Epithelial cell of esophagus (primary cell): ENCODE measurements at places on chromosomes 1 and 21.

- no peak for DNase-seq
Measured at GRCh38 chr1:7250176-7250575, 464.9 kb downstream of the CAMTA1 start.

DNA sequence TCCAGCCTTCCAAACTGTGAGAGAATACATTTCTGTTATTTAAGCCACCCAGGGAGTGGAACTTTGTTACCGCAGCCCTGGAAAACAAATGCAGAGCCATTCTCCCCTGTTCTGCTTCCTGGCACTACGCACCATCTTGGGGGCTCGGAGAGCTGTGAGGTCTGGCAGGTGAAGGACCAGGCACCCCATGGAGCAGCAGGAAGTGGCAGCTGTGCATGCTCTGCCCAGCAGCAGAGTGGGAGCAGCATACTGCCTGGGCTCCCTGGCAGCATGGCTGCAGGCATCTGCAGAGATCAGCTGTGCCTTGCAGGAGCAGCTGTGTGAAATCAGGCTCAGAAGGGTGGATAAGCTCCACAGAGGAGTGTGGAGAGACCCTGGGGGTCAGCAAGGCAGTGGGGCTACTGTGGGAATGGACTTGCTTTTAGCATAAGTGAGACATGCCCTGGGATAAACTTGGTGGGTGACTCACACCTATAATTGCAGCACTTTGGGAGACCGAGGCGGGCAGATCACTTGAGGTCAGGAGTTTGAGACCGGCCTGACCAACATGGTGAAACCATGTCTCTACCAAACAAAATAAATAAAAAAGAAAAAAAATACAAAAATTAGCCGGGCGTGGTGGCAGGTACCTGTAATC, 17.7 kb upstream of the ZSCAN20 start:
- DNase-seq, result no peak

GRCh38 chr21:32102426-32102825, 176.4 kb downstream of the MIS18A start:
- no peak for DNase-seq

DNA sequence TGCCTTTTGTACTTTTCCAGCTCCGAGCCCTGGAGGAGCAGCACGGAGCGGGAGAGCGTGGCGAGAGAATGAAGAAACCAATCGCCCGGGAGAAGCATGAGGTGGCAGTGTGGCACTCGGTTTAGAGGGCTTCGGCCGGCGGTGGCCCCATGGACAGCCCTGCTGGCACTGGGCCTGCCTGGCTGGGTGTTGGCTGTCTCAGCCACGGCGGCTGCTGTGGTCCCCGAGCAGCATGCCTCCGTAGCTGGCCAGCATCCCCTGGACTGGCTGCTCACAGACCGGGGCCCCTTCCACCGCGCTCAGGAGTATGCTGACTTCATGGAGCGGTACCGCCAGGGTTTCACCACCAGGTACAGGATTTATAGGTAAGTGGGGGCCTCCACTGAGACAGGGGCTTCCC, 59.0 kb downstream of the BRINP2 start:
- DNase-seq, result no peak

DNA sequence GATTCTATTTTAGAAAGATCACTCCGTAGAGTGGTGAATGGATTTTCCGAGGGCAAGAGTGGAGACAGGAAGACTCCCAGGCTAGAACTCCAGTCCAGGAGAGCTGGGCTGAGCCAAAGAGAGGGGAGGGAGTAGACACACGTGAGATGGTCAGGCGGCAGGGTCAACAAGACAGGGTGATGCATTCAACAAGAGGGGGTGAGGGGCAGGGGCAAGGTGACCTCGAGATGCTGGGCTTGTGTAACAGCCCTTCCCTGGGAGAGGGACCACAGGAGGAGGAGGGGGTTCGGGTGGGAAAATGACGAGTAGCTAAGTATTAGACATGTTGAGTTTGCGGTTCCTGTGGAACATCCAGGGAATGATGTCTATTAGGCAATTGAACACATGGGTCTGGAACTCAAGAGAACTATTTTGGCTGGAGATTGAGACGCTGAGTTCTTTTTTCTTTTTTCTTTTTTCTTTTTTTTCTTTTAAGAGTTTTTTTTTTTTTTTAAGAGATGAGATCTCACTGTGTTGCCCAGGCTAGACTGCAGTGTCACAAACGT, 13.3 kb downstream of the RSPO1 start:
- DNase-seq, result no peak

DNA sequence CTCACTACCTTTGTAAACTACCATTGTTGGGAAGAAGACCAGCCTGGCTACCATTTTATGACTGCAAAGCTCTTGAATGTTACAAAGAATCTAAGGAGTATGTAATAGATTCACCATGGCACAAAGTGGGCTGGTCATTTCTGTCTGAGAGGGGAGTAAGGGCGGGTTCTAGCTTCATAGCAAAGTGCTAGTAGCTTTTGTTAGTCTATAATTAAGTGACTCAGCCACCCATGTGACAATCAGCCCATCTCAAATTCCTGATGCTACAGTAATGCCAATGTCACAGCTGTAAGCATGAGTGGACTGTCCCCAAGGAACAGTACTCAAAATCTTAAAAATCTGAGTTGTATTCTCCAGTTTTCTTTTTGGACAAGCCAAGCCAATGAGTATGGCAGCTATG, 15.4 kb upstream of the OTUD3 start:
- DNase-seq, result peak; percentile 22

DNA sequence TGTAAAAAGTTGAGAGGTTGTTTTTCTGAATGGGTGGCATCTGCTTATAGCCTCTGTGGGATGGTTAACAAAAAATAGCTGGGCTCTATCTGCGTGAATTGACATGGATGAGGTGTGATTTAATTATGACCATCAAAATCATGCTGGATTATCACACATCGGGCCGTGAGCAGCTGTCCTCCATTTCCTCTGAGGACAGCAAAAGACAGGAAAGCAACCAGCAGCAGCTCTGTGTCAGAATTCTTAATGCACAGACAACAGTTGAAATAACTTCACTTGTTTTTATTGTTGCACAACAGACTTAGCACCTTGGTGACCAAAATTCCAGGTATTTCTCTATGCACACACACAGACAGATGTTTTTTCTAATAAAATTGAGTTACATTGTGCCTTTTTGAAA, 54.5 kb upstream of the LAPTM5 start:
- no peak for DNase-seq

DNA sequence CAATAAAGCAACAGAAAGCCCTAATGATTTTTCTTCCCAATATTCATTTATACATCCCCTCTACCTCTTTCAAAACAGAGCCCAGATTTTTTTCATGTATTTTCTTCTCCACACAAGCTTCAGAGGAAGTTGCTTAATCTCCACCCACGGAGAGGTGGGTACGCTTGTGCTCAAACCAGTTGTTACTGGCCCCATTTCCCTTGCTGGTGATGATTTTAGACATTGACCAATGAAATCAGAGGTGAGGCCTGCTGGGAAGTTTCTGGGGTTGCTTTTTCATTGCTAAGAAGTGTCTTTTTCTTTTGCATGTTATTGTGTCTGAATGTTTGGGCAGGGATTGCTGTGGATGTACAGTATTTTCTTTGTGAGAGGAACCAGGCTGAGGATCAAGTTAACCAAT, 448.1 kb upstream of the B3GALT2 start:
- peak; percentile 41 for DNase-seq

DNA sequence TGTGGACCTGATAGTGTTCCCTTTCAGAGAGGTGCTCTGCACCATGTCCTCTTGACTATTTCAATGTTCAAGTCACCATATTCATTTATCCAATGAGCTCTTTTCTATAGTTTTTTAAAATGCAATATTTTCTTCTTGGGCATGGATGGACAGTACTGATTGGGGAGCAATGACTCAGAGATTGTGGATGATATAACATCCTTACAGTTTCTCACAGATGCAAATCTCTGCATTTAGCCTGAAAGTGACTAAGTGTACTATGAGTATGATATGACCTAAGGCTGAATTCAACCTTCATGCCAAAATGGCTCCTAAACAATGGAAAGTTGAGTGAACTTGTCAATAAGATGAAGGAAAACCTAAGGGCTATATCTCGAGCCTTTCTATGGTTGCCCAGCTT, 36.5 kb downstream of the C4BPA start:
- peak; percentile 74 for DNase-seq

GRCh38 chr1:86957221-86957620, 42.8 kb downstream of the HS2ST1 start:
- DNase-seq, result no peak

DNA sequence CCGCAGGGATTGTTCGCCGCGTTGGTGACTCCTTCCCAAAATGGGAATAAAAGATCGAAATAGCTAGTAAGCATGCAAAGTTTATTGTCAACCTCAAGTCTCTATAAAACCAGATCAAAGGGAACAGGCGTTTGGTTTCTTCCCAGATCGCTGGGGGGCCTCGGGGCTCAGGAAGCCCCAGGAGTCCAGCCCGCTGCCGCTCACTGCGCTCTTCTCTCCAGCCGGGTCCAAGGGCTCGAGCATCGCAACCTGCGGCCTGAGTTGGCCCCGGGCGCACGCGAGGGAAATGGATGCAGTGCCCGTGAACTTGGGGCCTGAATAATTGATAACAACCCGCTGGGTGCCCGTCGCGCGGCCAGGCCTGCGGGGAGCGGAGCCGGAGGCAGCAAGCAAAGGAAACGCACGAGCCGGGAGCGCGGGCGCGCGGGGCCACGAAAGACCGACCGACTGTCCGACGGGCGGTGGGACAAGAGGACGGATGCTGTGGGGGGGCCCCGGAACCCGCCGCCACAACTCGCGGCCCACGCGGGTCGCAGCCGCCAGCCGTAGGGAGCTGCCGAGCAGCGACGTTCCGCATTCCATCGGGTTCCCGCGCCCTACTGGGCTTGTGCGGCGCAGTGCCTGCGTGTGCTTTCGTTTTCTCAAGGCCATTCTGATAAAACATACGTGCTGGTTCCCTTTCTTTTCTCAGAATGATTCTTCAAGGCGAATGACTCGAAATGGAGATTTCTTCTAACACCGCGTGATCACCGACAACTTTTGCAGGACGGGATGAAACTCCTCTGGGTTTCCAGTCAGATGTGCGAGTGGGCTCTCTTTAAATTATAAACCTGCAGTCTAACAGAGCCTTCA, 14.0 kb upstream of the ALX3 start:
- peak; percentile 33 for DNase-seq

GRCh38 chr1:185816460-185816859, 82.3 kb downstream of the HMCN1 start:
- no peak for DNase-seq

DNA sequence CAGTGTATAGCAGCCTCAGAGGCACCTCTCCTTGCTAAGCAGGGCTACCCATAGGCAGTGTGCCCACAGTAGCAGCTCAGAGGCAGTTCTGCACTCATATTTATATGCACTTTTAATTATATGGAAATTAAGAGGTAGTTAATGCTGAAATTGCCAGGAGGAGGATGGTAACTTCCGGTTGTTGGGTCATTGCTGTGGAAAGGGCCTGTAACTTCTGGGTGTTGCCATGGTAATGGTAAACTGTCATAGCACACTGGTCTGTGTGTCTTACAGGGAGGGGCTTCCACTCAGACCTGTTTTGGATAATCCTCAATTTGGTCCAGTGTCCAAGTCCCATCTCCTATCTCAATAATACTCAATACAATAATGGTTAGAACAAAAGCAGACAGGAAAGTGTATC, 7.6 kb downstream of the CFH start:
- DNase-seq, result no peak

GRCh38 chr1:26598890-26599289, 69.3 kb downstream of the RPS6KA1 start:
- DNase-seq, result no peak

DNA sequence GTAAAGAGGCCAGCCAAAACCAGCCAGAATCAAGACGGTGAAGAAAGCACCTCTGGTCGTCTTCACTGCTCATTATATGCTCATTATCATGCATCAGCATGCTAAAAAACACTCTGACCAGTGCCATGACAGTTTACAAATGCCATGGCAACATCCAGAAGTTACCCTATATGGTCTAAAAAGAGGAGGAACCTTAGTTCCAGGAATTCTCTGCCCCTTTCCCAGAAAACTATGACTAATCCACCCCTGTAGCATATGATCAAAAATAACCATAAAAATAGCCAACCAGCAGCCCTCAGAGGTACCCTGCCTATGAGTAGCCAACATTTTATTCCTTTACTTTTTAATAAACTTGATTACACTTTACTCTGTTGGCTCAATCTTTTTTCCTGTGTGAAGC, 34.2 kb upstream of the PBX1 start:
- no peak for DNase-seq

DNA sequence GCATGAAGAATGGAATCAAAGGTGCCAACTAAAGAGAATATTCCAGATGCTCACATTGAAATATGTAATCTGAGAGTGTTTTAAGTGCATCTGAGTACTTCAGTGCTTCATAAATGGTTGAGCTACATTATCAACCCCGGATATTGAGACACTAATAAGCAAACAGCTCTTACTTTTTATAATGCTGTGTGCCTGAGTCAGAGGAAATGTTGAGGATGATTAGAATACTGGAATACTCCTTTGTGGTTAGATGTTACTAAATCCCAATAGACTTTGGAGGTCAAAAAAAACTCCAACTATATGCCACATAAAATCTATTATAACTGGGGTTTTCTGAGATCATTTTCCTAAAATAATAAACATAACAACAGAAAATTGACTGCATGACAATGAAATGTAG, 12.5 kb upstream of the KCNA3 start:
- peak; percentile 13 for DNase-seq

GRCh38 chr1:30300669-30301068, 422.7 kb downstream of the MATN1 start:
- DNase-seq, result no peak

- no peak for DNase-seq
Measured at GRCh38 chr1:2082064-2082463, 31.9 kb downstream of the PRKCZ start.

GRCh38 chr1:150089846-150090520, 22.4 kb downstream of the VPS45 start:
- DNase-seq, result no peak

DNA sequence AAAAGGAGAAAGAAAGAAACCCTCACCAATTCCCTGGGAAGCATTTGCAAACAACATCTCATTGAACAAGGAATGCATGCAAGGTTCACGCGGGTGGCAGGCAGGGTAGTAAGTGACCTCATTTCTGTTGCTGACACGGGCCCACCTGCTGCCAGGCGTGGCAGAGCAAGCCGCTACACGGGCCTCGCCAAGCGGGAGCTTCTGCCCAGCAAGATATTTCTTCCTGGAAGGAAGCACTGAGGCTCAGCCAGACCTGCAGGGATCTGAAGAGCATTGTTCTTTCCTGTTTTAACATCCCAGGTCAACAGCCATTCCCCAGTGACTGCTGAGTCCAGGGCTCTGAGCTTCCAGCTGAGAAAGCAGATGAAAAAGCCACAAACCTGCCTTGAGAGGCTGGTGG, 91.9 kb upstream of the IGSF21 start:
- no peak for DNase-seq

DNA sequence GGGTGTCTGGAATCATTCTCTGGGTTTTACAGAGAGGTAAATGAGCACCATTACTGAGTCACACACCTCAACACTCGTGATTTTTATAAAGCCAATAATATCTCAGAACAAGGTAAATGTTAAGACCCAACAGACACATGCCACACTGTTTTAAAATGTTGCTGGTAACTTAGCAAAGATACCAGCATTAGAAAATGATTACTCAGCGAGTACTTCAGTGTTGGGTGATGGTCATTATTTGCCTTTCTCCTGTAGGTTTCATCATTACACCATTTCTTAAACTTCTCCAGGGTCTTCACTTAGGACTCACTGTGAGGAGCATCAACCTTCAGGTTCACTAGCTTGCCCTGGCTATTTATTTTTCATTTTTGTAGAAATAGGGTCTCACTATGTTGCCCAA, 6.9 kb upstream of the C4BPB start:
- no peak for DNase-seq
